T47D (cell line): ENCODE measurements at places on chromosomes 3 and 15.

GRCh38 chr3:69092030-69092516 is 7.3 kb downstream of the ARL6IP5 start:
- no peak for DNase-seq

GRCh38 chr15:38414357-38414756 is 39.6 kb upstream of the FAM98B start:
- peak; percentile 67 for DNase-seq

DNA sequence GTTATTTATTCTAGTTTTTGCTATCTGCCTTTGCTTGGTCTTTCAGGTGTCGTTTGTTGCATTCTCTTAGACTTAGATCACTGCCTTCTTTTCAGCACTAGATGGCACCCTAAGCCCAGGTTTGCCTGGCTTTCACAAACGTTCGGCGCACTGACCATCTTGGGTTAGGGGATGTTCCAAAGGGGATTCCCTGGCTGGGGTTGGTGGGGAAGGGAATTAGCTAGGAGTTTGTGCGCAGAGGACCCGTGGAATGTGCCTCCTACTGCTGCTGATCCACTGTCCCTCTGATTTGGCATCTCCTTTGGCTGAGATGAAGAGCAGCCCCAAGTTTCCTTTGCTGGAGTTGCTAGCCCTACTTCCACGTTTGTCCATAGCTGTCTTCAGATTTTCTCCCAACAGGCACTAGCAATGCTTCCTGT is 33.9 kb downstream of the PFN2 start:
- peak; percentile 74 for DNase-seq

DNA sequence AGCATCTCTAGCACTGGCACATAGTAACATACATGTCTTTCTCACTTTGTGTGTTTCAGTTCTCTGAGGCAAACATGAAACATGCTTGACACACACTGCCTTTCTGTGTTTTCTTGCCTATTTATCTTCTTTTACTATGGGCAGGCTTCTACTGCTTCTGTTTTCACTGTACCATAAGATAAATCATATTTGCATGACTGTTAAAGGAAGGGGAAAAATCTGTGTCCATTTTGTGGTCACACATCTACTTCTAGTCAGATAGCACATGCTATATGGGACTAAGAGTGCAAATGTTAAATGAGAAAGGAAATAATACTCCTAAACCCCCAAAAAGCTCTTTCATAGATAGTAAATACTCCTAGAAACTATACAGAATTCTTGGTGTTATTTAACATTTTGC is 386.4 kb downstream of the ZBTB20 start:
- no peak for DNase-seq

DNA sequence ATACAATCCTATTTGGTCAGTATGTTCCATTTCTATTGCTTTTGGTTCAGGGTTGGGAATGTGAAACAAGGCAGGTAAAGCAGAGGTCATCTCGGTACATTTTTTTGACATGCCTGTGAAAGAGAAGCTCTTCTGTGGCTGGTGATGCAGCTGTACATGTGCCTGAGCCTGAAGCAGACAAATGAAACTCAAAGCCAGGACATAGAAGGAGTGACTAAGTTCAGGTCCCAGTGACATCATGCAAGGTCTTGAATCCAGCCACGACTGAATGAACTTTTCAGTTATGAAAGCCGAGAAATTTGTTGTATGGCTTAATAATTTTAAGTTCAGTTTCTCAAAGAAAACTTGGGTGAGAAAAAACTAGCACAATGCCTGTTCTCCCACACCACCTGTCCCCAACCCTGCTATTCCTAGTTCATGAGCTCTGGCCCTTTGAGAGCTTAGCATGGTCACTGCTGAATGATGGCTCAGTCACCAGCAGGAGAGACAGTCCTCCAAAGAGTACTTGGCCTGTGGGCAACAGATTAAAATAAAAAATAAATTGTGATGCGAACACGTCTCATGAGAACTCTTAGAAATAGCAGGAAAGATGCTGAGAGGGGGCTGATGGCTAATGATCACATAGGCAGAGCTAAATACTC is 600.2 kb upstream of the GRM7 start:
- no peak for DNase-seq

- no peak for DNase-seq
Observed at GRCh38 chr15:70714015-70714414, 49.3 kb downstream of the UACA start.

DNA sequence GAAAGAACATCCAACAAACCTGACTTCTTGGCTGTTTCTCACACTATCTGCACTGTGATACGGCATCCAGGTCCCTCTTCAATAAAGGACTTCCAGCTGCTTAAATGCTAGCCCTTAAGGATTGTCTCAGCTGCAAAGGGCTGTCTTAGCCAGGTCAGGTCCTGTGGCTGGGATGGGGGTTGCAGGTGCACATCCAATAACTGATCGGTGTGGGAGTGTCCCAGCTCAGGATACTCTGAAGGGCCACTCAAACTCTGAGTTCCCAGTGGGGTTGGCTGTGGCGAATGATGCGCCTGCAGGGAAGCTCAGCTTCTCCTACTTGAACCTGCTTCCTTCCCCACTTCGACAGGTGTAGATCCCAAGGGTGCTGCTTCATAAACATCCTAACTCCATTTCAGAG is 74.6 kb upstream of the FGF12 start:
- DNase-seq = no peak

- no peak for DNase-seq
Observed at GRCh38 chr3:53211706-53212702, 43.8 kb downstream of the TKT start.

- no peak for DNase-seq
Observed at GRCh38 chr3:64406271-64406670, 181.0 kb upstream of the PRICKLE2 start.

DNA sequence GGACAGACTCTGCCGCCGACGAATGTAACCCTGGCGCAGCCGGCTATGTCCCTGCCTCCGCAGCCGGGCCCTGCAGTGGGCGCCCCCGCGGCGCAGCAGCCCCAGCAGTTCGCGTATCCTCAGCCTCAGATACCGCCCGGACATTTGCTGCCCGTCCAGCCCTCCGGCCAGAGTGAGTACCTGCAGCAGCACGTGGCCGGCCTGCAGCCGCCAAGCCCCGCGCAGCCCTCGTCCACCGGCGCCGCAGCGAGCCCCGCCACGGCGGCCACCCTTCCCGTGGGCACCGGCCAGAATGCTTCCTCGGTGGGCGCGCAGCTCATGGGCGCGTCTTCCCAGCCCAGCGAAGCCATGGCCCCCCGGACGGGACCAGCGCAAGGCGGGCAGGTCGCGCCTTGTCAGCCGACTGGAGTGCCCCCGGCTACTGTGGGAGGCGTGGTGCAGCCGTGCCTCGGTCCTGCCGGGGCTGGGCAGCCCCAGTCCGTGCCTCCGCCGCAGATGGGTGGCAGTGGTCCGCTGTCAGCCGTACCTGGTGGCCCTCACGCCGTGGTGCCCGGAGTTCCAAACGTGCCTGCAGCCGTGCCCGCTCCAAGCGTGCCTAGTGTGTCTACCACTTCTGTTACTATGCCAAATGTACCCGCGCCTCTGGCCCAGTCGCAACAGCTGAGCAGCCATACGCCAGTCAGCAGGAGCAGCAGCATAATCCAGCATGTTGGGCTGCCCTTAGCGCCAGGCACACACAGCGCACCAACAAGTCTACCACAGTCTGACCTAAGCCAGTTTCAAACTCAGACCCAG is 2.4 kb downstream of the TSC22D2 start:
- peak; percentile 48 for DNase-seq

DNA sequence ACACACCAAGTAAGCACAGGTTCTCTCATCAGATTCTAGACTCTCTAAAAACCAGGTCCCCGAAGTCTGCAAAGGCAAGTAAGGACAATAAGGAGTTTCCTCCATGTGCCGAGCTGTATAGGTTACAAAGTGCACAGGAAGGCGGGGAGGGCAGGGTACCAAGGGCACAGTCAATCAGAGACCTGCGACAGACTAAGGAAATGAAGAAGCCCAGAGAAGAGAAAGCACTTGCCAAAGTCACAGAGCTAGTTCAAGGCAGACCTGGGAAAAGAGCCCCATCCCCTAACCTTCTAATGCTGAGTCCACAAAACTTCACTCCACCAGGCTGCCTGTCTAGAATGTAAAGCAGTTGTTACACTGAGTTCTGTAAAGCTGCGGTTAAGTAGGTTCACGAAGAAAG is 1.7 kb downstream of the SEC13 start:
- DNase-seq = no peak

- no peak for DNase-seq
Observed at GRCh38 chr3:110576960-110577359, 494.7 kb upstream of the NECTIN3 start.

- no peak for DNase-seq
Observed at GRCh38 chr15:42053914-42054313, 33.1 kb upstream of the PLA2G4E start.

DNA sequence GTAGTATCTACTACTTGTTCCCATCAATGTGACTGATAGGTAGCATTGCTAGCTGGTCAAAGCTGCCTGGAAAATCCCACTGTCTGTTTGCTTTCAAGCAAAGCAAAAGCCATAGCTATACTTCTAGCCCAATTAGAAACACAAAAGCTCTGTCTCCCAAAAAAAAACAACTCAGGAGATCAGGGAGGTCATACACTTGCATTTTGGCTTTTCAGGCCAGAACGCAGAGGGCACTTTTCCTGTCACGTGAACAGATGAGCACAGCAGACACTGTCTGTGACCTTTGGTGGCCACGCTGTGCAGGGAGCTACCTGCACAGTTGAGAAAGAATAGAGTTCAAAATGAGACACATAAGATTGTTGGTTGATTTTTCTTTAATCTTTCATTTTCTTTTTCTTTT is 441.7 kb upstream of the PDZRN3 start:
- no peak for DNase-seq

DNA sequence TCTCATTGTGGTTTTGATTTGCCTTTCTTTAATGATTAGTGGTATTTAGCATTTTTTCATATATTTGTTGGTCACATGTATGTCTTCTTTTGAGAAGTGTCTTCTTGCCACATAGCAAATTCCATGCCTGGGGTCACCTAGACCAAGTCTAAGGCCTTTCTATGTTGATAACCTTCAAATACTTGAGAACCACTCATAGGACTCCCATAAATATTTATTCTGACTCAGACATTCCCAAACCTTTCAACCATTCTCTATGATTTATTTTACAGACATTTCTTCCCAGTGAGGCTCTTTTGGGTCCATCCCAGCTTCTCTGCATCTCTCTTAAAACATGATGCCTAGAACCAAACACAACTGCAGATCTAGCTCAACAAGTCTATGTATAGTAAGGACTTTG is 69.2 kb downstream of the ATP8B4 start:
- DNase-seq = no peak

GRCh38 chr3:71033681-71034220 is 549.8 kb downstream of the FOXP1 start:
- no peak for DNase-seq

- no peak for DNase-seq
Observed at GRCh38 chr15:92157666-92158298, 235.9 kb upstream of the ST8SIA2 start.

- no peak for DNase-seq
Observed at GRCh38 chr3:149575213-149575960, 82.4 kb downstream of the WWTR1 start.
